ENCODE measurements at places on chromosomes 6 and 20.

DNA sequence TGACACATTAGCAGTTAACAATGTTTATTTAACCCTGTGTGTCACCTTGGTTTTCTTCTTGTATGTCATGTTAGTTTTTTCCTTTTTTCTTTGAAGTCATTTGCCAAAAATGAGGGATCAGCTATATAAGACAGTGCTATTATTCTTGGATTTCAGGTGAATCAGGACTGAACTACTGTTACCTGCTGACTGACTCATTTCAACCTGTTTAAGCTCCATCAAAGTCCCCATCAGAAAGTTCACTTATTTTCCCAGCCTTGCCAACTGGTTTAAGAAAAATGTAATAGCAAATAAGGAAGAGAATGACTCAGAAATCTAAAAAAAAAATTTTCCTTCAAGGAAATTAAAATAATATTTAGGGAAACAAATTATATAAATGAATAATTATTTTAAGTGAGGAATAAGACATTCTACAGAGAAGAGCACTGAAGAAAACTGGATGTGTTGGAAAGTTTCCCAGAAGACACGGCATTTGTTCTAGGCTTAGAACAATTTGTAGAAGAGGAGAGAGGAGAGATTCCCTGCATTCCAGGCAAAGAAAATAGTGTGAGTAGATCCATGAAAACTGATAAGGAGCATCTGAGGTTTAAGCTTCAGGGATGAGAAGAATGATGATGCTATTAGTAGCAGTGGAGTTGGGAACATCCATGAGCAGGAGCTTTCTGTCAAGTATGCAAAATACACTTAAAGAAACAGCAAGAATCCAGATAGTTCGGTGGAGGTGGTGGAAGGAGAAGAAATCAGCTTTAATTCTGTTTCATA lies 84.9 kb upstream of the SIM1 start:
- no peak for DNase-seq
- H3K4me1 ChIP-seq: no peaks in the 10 kb centered on the region
- no peak overlapping the region for H3K4me3 ChIP-seq
- H3K27ac ChIP-seq: no peak overlapping the region

- no peaks in the 10 kb centered on the region for H3K4me1 ChIP-seq
- no peaks in the 10 kb centered on the region for H3K36me3 ChIP-seq
- DNase-seq: no peak
- H3K4me3 ChIP-seq: no peak overlapping the region
- H3K27me3 ChIP-seq: no peaks in the 10 kb centered on the region
These were observed 52.0 kb downstream of the CSE1L start for GRCh38 chr20:49098136-49098535.

DNA sequence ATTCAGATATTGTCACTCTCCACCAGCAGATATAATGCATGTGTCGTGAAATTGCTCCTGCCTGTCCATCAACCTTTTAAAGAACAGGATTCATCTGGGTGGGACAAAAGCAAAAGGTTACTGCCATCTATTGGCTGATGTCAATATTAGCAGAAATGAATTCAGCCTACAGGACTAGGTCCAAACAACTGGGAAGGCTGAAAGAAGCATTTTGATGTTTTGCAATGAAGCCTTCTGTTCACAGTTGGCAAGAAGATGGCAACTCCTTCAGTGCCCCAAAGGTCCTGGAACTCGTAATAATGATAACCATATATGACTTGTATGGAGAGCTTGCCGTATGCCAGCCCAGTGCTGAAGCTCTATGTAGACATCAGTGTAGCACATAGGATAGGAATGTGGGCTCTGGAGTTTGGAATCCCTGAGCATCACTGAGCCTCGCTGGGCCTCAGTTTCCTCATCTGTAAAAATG lies 7.5 kb downstream of the BCAS1 start:
- H3K4me1 ChIP-seq: no peaks in the 10 kb centered on the region
- H3K27me3 ChIP-seq: no peaks in the 10 kb centered on the region
- H3K36me3 ChIP-seq: no peaks in the 10 kb centered on the region
- no peak overlapping the region for H3K4me3 ChIP-seq
- no peak for DNase-seq

GRCh38 chr6:5729813-5730517 lies 276.8 kb downstream of the NRN1 start:
- no peak overlapping the region for H3K4me3 ChIP-seq
- no peaks in the 10 kb centered on the region for H3K4me1 ChIP-seq
- H3K27ac ChIP-seq: no peak overlapping the region
- H3K27me3 ChIP-seq: no peaks in the 10 kb centered on the region
- no peaks in the 10 kb centered on the region for H3K36me3 ChIP-seq
- DNase-seq: no peak

DNA sequence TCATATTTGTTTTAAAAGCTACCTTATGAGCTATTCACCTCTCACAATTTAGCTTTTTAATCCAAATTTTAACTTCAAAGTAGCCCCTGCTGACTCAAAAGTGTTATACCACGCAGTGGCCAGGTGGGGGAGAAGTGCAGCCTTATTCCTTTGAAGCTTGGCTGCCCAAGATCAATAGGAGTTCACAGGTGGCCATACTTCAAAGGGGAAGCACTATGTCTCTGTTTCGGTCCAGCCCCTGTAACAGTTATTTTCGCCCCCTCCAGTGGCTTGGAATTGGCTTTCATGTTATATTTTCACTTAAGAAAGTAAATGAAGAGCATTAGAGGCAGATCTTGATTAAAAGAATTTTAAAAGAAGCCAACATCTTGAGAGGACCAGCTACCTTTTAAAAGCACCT lies 608.4 kb downstream of the EPHA7 start:
- no peaks in the 10 kb centered on the region for H3K27me3 ChIP-seq
- no peak overlapping the region for H3K4me3 ChIP-seq
- no peaks in the 10 kb centered on the region for H3K36me3 ChIP-seq
- H3K27ac ChIP-seq: no peak overlapping the region
- DNase-seq: no peak

DNA sequence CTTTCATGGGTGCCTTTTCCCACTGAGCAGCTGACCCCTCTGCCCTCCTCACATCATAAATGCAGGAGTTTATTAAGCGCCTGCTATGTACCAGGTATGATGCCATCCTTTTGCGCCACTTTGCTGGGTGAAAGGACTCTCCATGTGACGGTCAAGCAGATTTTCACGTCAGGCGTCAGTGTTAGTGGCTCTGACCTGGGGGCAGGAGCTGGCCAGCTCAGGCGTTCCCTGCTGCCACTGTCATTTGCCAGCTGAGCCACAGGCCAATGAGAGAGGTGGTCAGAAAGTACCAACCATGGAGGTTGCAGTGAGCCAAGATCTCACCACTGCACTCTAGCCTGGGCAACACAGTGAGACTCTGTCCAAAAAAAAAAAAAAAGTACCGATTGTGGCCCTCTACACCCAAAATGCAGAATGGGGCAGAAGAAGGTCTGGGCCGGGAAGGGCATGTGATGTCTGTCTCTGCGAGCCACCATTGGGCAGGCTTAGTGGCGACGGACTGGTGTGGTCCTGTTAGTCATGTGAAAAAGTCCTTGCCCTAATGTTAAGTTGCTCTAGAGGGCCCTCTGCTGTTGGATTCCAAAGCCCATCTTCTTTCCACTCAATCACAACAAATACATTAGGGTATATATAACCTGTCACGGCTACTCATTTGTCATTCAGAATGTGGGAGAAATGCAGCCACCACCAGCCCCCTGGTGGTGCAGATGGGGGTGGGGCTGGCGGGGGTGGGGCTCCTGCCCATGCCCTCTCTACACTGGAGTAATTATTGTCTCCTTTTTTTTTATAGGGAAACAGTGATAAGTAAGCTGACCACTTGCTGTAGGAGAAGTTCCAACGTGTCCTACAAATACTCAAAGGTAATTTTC lies 18.4 kb upstream of the SLC22A1 start:
- H3K27ac ChIP-seq: no peak overlapping the region
- peaks cover 6% of the 10 kb centered on the region for H3K4me1 ChIP-seq
- DNase-seq: no peak
- no peak overlapping the region for H3K4me3 ChIP-seq
- H3K27me3 ChIP-seq: no peaks in the 10 kb centered on the region
- peaks cover 4% of the 10 kb centered on the region for H3K36me3 ChIP-seq

DNA sequence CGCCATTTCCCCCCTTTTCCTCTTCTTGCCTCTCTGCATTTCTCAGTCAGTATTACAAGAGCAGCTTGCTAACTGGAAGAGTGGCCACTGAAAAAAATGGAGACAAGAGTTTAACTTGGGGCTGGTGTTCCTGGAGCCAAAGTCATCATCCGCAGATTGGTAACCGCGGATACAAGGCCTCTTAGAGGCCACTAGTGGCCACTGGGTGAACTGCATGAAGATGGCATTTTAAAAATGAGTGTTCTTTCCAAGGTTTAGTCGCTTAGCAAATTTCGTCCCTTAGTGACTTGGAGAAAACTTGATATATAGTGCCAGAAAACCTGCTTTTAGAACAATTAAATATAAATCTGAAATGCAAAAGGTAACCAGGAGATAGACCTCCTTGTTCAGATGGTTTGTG lies 4.8 kb downstream of the F13A1 start:
- no peak overlapping the region for H3K27ac ChIP-seq
- H3K36me3 ChIP-seq: no peaks in the 10 kb centered on the region
- H3K4me1 ChIP-seq: peaks cover 28% of the 10 kb centered on the region

- peaks cover 4% of the 10 kb centered on the region for H3K4me1 ChIP-seq
- peaks cover 100% of the 10 kb centered on the region for H3K36me3 ChIP-seq
- no peak overlapping the region for H3K4me3 ChIP-seq
These were observed 11.0 kb downstream of the ECI2 start for GRCh38 chr6:4124351-4124750.

- H3K36me3 ChIP-seq: no peaks in the 10 kb centered on the region
- DNase-seq: no peak
- no peak overlapping the region for H3K4me3 ChIP-seq
- H3K4me1 ChIP-seq: no peaks in the 10 kb centered on the region
- H3K27ac ChIP-seq: no peak overlapping the region
These were observed 19.5 kb downstream of the CD2AP start for GRCh38 chr6:47496935-47497579.

GRCh38 chr6:42460883-42461282 lies 9.2 kb upstream of the TRERF1 start:
- no peak for DNase-seq
- no peaks in the 10 kb centered on the region for H3K27me3 ChIP-seq
- H3K36me3 ChIP-seq: no peaks in the 10 kb centered on the region

DNA sequence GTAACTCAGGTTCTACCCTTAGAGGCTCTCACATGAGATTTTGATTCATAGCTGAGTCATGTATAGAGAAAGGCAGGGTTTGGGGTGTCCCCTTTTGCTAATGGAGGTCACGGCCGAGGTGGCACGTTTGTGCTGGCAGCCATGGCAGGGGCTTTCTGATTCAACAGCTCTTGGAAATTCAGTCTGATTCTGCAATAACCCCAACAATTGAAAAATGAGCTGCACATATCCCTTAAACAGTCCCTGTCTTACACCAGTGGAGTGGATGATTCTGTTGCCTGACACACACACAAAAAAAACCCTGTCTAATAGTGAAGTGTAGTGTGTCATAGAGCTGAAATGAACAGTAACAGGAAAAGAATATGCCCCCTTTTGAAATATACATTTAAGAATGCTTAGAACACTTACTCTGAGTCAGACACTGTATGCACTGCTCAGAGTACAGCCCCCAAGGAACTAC lies 40.4 kb upstream of the ARG1 start:
- no peak overlapping the region for H3K4me3 ChIP-seq
- H3K36me3 ChIP-seq: no peaks in the 10 kb centered on the region
- no peaks in the 10 kb centered on the region for H3K4me1 ChIP-seq
- H3K27ac ChIP-seq: no peak overlapping the region
- H3K27me3 ChIP-seq: peaks cover 5% of the 10 kb centered on the region

DNA sequence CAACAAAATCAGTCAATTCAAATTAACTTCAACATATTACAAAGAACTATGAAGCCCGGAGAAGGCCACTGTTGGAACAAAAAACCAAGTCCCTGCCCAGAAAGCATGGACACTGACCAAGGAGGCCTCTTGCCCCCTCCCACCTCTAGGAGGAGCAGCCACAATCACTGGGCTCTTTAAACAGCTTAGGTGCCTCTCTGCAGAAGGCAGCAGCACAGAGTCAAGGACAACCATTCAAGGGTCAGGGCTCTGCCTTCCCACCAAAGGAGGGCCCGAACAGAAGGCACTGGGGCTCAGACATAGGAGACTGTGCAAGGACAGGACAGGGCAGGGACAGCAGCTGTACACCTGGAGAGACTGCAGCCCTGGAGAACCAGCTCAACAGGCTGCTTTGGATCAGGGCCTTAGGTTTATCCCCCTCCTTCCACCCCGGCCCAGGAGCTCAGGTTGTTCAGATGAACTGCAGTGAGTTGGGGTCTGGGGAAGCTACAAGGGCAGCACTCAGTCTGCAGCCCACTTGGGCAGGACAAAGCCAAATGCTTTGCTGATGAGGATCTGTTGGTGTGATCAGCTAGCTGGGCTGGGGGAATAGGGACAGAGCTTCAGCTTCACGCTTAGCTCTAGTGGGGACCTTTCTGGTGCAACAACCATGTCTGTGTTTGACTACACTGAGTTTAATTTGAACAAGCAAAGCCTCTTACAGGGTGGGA lies 17.8 kb downstream of the TOMM34 start:
- no peaks in the 10 kb centered on the region for H3K4me1 ChIP-seq
- H3K27me3 ChIP-seq: no peaks in the 10 kb centered on the region
- DNase-seq: no peak
- H3K4me3 ChIP-seq: no peak overlapping the region
- peaks cover 21% of the 10 kb centered on the region for H3K36me3 ChIP-seq
- H3K27ac ChIP-seq: no peak overlapping the region

- no peak for DNase-seq
- H3K36me3 ChIP-seq: no peaks in the 10 kb centered on the region
- peak overlapping the region; percentile 25 for H3K27ac ChIP-seq
- H3K27me3 ChIP-seq: no peaks in the 10 kb centered on the region
- no peaks in the 10 kb centered on the region for H3K4me1 ChIP-seq
These were observed 19.3 kb upstream of the WFDC2 start for GRCh38 chr20:45450097-45450818.

GRCh38 chr20:5810800-5811422 lies 60.7 kb downstream of the SHLD1 start:
- H3K4me1 ChIP-seq: peaks cover 8% of the 10 kb centered on the region
- no peaks in the 10 kb centered on the region for H3K27me3 ChIP-seq
- no peaks in the 10 kb centered on the region for H3K36me3 ChIP-seq
- no peak overlapping the region for H3K4me3 ChIP-seq
- no peak for DNase-seq
- no peak overlapping the region for H3K27ac ChIP-seq

DNA sequence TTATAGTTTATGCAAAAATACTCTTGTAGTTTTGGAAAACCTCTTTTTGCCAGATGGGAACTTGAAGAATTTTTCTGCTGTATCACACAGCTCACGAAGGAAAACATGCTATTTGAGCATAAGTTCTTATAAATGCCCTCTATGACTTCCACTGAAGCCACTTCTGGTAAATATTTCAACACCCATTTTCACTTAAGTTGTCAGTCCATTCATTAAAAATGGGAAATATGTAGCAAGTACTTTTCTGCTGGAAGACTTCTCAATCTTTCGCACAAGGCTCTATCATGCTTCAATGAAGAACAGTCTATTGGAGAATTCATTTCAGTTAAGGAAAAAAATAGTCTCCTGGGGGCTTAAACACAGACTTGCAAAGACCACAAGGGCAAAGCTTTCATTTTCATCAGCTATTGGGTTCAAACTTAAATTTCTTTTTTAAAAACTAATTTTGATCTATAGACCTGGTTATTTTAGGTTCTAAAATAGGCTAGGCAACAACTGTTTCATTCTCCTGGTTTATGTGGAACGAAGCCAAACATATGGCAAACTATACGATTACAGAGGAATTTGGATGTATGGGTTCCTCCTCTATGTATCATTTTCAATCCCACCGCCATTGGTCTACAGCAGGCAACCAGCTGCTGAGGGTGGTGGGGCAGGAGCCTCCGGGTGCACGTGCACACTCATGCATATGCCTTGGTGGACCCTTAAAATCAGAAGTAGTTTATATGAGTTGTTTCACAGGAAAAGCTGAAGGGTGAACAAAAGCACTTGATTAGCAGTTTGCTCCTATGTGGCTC lies 38.7 kb downstream of the LAMA4 start:
- peaks cover 69% of the 10 kb centered on the region for H3K4me1 ChIP-seq
- H3K36me3 ChIP-seq: no peaks in the 10 kb centered on the region
- H3K27me3 ChIP-seq: no peaks in the 10 kb centered on the region
- peak overlapping the region; percentile 58 for H3K27ac ChIP-seq

All from heart right ventricle (tissue), 16 donors.